Mucosa of descending colon (tissue), 3 donors: ENCODE measurements at places on chromosomes 5 and 9. TPM values are rescaled to one million over a fixed set of nuclear protein-coding genes. Genes with fewer than 3 reads are reported as not detected.

GRCh38 chr5:67459253-67459652 is 262.7 kb upstream of the CD180 start:
- DNase-seq = no peak

Gene GABRA6
- not detected for total RNA-seq

GRCh38 chr9:28718226-28718625 is 1144.9 kb upstream of the C9orf72 start:
- DNase-seq = no peak

DNA sequence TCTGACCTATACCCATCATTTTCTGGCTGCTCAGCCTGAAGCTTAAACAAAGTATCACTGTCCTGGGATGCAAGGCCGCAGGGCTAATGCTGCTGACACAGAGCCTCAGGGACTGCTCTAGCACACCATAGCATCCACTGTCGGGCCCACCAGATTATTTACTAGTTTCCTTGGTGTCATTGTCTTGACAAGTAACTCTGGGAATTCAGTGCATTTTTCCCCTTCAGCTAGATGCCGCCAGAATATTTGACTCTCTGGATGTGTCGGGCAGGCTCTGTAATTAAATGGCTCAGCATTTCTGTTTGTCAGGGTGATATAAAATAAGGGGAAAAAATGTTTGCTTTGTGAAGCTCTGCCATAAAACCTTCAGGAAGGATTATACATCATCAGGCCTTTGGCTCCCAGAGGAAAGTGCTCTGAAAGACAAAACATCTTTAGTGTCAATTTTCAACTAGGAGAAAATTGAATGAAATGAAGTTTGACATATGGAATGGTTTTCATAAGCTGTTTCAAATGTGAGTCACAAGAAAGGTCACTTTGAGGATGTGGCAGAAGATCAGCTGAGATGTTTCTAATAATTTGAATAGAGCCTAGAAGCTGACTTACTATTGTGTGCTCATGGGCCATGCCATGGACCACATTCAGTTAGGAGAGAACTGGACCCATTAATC is 350.1 kb downstream of the TMEM232 start:
- DNase-seq = no peak

DNA sequence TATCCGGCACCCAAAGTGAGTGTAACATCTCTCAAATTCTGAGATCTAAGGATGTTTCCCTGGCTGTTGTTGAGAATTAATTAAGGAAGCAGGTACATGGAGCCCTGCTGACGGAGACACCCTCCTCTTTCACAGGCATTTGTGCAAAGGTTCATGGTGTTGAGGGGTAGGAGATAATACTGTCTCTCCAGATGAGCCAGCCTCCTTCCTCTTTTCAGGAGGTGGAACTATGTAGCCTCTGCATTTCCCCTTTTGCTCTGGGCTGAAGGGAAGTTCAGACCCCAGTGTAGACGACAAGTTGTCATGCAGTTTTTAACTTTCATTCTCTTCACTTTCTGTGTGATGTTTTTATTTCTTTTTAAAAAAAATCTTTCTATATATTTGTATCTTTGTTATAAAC is 107.5 kb downstream of the GALNT10 start:
- no peak for DNase-seq

DNA sequence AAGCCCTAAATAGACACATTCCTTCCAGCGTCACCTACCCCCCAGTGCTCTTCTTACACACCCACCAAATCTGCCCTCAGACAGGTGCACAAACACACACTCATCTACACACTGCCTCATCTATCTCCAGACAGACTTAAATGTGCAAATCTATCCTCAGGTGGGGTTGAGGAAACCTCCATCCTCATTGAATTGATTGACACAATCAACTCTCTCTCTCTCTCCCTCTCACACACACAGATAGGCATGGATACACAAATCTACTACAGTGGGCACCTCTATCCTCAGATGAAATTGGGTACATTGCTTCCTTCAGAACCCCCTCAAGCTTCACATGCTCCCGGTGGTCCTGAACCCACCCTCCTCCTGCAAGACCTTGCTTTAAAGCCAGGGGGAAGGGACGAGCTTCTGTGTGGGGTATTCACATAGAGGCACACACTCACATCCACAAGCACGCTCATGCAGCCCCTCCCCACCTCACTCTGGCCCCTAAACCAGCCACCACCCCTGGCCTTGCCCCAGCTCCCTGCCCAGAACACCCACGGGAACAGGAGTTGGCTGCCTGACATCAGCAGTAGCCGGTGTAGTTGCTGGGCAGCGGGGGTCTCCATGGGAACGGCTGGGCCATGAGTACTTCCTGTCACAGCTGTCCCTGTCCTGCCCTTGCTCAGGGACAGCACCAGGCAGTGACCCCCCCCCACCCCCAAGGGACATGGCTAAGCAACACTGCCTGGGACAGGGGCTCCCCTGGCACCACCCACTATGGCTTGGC is 22.8 kb downstream of the PCDH1 start:
- no peak for DNase-seq

DNA sequence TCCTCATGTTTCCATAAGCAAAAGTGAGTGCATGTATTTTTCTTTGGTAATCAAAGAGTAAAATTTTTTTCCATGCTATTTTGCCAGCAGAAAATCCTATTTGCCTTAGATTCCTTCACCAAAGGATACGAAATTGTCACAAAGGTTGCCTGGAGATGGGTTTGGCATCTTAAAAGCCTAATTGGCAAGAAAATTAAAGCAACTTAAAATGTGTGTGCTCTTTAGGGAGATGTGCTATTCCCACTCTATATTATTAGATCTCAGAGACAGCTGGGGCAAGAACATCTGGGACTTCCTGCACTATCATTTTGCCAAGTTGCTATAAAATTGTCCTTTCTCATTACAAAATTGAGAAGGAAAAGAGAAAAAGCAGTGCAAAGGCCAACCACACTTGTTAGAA is 146.1 kb downstream of the PLCXD3 start:
- DNase-seq = no peak

Gene GABRB2
- 2.1 TPM for total RNA-seq

Gene KLF4
- 438 TPM for total RNA-seq

GRCh38 chr5:40477856-40478546 is 201.7 kb upstream of the PTGER4 start:
- DNase-seq = no peak

- DNase-seq = no peak
Observed at GRCh38 chr5:59535561-59535960, 358.0 kb downstream of the PDE4D start.

DNA sequence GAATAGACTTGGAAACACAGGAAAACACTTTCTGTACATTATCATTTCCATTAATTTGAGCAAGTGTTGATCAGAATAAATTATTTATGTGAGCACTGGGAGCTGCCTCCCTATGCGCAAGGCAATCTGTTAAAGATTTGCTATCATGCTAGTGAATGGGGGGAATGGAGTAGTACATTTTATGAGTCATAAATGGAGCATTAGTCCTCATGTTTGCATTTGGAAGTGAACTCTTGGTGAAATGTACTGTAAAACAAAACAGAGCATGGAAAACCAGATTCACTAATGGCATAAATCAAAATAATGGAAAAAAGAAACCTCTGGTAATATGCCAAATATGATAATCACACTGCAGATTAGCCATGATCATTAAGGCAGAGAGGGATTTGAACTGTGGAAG is 40.5 kb upstream of the TMC1 start:
- no peak for DNase-seq

Gene EIF4E1B
- total RNA-seq = not detected

DNA sequence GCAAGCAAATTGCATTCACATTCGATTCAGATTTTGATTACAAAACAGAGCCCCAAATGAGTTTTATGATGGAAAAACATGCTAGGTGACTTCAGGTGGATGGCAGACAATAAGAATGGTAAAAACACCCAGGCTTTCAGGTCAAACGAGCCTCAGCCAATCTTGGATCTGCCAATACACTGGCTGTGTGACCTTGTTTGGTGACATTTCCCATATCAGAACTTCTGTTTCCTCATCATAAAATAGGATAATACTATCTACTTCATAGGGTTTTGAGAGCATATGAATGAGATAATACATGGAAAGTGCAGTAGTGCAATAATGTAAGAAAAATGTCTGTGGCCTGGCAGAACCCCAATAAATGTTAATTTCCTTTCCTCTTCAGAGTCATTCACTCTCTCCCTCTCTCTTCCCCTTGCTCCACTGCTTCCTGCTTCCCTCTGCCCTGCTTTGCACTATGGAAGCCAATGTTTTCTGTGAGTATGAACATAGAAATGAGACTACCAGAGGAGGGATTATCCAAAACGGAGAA is 54.7 kb downstream of the SH3RF2 start:
- no peak for DNase-seq

Gene TMEFF1
- total RNA-seq = not detected

DNA sequence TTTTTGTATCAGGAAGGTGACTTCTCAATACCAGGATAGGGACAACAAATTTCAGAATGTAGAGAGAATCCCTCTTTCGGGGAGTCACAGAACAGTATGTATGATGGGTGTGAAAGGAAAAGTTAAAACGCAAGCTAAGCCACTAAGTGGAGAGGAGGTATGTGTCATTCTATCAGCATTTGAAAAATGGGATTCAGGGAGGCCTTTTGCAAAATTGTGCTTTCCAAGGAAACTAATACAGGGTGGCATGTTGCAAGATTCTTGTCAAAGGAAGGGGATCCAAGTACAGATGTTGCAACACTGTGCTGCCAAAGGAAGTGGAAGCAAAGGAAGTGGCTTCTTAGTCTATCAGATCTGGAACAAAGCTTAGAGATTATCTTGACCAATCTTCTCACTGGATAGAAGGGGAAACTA is 12.6 kb upstream of the TNIP1 start:
- no peak for DNase-seq

Gene DEPDC1B
- total RNA-seq = 9.8 TPM

Gene TMOD1
- 2.6 TPM for total RNA-seq

Gene ARID3C
- not detected for total RNA-seq

DNA sequence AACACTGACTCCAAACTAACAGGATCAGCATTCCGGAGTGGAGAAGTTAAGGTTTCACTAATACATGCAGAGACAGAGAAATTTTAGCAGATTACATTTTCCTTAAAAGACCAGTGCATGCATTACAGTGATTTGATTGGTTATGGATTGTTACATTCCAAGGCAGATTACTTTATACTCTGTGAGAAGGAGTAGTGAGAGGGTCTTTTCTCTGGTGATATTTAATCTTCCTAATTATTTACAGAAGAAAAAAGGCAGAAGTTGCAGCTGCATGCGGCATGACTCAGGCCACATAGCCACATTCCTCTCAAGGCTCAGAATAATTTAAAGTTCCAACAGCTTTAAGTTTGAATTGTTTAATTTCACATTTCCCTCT is 53.0 kb upstream of the PDZD2 start:
- DNase-seq = no peak

GRCh38 chr9:111400564-111400898 is 70.5 kb upstream of the OR2K2 start:
- DNase-seq = no peak

DNA sequence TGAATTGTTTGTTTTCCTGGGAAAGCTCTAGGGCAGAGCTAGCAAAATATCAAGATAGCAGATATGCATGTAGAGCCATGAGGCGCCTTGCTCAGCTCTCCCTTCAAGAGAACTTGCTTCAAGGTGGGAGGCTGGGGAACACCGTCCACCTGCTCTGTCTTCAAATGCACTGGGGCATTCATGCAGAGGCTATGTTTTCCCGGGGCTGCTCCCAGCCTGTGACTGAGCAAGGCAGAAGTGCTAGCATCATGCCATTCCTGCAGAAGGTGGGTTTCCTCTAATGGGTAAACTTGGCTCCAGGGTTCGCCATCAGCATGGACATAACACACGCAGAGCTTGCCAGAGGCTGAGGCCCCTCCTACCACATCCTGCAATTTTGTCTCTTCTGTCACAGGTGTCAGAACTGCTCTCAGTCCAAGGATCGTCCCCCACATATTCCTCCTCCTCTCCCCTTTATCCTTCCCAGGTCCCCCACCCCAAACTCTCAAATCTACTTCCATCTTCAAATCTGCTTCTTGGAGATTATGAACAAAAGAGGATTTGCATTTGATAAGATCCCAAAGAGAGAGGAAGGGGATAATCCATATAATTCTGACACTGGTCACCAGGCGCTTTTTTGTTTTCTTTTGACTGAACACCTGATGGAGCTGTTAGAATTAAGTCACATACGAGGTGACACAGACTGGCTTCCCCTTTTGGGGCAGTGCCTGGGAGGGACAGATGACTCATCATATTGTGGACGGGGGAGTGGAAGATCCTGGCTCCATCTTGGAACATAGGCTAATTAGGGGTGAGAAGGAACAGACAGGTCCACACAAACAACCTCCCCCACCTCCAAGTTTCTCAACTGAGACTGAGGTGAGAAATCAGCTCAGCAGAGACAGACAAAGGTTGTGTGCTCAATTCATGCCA is 85.0 kb upstream of the TAF11L2 start:
- DNase-seq = no peak

Gene GNA14
- total RNA-seq = 7.4 TPM

Gene SPINK4
- total RNA-seq = 33.3 TPM

DNA sequence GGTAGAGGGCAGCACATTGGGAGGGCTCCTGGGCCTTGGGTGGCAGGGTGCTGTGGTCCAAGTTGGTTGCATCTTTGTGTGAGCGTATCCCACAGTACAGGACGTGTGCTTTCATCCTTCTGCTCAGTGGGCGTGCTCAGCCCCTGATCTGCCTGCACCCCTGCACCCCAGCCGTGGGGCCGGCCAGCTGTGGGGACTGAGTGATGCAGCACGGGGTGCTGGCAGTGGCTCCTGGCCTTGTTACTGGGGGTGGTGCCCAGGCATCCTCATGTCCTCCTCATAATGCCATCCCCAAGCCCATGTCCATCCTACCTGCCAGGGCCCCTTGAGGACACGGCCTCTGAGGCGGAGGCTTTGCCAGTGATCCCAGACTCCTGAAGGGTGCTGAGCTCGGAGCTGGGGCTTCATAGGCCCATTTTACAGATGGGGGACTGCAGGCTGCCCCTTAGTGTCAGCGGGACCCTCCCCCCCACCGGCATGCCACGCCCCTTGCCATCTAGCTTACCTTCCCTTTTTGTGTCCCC is 100.7 kb downstream of the PHF2 start:
- DNase-seq = peak; percentile 38
